NCI-H774 (cell line): ENCODE measurements at places on chromosomes 2 and 18.
A peak's percentile ranks its signal among the peaks of the same experiment; 100 is the strongest.

DNA sequence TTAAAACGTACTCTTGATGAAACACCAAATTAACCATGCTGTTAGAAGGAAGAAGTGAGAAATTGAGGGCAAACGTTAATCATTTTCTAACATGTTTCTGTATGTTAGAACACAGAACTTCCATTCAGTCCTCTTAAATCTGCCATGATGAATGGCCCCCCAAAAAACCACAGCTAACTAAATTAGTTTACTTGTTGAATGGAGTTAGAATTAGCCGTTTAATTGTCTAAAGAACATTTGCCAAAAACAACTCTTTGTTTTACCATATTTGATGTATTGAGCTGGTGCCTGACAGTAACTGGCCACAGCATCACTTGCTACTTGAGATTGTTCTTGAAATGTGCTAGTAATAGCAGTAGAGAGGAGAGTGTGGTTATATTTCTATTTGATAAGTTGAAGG lies 12.7 kb downstream of the CCNYL1 start:
- DNase-seq: no peak

- no peak for DNase-seq
These were observed 24.7 kb downstream of the DGKD start for GRCh38 chr2:233379034-233379433.

DNA sequence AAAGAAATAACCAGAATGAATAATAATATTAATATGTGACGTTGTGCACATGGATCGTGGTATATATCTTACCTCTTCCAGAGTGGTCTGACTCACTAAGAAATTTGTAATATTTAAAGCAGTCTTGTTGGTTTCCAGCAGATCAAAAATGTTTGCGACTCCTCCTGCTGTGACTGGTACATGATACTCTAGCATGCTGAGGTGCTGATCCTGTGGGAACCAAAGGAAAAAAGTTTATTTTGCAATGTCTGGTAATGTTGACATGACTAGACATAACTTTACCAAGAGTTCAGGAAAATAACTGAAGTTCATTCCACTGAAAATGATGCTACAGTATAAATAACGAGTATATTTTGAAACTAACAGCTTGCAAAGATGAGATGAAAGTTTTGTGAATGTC lies 124.5 kb upstream of the BARD1 start:
- no peak for DNase-seq

GRCh38 chr2:1811258-1811970 lies 67.1 kb upstream of the PXDN start:
- DNase-seq: no peak

- no peak for DNase-seq
These were observed 87.8 kb downstream of the KCTD18 start for GRCh38 chr2:200422071-200422470.

GRCh38 chr18:6628187-6628586 lies 101.3 kb upstream of the ARHGAP28 start:
- no peak for DNase-seq

GRCh38 chr18:49972535-49972934 lies 159.2 kb upstream of the ACAA2 start:
- DNase-seq: no peak

- peak; percentile 73 for DNase-seq
These were observed at the start of gene ARMC9 for GRCh38 chr2:231198291-231199173. ARMC9 (plus strand) TSS chr2:231198631; CDS start chr2:231206239, 7,608 bp downstream.

DNA sequence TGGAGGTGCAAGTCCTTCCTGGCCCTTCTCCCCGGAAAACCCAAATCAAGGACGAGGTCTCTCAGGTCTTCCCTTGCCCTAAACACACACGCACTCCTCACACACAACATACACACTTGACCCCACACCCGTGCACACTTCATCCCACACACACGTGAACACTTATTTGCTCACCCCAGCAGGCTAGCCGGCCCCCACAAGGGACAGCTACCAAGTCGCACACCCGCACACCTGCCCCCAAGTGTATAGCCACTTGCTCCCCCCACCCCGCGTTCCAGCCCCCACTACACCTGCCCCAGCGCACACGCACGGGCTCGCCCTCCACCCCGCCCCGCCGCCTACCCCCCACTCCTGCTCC lies 359 bp downstream of the TGFBRAP1 start:
- no peak for DNase-seq

GRCh38 chr2:84452624-84453023 lies 6.5 kb downstream of the SUCLG1 start:
- no peak for DNase-seq

DNA sequence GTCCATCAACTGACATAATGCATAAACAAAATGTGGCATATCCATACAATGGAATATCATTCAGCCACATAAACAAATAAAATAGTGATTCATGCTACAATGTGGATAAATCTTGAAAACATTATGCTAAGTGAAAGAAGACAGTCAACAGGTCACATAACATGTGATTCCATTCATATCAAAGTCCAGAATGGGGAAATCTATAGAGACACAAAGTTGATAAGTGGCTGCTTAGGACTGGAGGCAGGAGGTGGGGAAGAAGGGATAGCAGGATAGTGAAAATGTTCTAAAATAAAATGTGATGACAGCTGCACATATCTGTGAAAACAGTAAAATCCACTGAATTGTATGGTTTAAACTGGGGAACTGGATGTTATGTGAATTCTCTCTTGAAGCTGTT lies 18.7 kb downstream of the CFAP53 start:
- DNase-seq: no peak

GRCh38 chr2:208847651-208848050 lies 441.1 kb downstream of the PTH2R start:
- DNase-seq: no peak

DNA sequence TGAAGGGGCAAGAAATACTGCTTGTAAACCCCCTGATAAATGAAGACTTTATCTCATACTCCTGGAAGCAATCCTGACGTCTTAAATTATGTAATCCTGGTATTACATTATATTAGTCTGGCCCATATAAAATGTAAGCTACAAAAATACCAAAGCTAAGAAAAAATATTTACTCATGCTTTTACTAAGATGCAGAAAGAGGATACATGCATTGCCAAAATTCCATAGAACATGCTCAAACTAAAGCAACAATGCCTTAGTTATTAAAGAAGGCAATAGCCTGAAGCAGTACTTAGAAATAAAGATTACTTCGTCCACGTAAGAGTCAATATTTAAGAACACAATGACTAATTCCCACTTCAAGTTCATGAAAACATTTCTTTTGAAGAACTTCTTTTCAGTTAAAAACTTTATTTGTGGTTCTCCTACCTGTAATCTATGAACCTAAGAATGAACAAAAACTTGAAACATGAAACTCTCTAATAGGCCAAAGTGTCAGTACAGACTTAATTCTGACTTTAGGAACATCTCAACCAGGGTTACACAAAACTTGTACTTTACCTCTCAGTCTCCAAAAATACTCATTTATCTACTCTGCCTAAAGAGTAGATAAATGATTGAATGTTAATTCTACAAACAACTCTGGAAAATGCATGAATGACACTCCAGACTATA lies 117.3 kb downstream of the THADA start:
- DNase-seq: no peak

DNA sequence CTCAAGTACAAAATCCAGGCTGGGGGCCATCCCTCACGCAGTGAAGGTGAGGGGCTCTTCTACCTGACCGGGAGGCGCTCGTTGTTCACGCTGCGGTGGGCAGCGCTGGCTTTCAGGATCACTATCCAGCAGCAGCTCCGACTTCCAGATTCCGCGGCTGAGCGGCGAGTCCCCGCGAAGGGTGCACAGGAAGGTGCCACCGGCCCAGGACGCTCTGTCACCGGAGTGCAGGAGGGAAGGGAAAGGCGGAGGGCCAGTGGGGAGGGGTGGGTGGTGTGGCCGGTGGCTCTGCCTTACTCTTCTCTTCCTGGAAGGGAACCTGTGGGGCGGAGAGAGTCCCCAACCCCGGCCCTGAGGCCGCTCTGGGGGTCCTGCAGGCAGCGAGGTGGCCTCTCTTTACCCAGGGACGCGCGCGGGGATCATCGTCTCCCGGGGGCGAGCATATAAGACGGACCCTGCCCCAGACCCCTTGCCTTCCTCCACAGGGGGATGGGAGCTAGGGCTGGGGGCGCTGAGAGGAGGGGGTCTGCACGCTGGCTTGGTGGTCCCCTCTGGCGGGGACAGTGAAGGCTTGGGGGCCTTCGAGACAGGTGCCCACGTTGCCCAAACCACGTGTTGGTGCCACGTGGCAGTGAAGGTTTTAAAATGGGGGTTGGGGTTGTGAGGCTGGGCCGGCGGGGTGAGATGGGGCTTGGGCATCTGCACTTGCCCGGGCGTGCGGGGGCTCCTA lies 26.9 kb upstream of the HS6ST1 start:
- DNase-seq: no peak

DNA sequence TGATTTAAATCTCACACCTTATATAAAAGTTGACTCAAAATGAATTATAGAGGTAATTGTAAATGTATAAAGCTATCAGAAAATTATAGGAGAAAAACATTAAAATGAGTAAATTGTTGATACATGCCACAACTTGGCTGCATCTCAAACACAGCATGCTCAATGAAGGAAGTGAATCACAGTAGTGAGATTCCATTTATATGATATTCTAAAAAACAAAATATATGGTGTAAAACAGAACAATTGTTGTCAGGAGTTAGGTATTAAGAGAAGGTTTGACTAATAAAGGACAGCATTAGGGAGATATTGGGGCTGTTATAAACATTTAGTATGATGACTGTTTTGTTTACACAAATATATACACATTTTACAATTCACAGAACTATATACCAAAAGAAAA lies 356.6 kb upstream of the CELF4 start:
- DNase-seq: no peak

DNA sequence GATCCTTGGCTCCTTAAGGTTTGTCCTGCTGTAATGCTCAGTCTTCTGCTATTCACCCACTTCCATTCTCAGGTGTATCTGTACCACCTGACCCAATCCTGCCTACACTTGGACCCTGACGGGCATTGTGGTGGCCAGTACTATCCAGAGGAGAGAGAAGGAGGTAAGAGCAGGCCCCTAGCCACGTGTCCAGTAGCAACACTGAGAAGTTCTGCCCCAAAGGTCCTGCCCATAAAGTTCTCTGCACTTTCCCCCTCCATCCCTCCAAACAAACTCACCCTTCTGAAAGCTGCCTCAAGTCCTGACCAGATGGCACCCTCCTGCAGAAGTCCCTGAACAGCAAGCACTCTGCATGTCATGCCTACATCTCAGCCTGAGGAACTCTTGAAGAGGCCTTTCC lies 18.3 kb downstream of the TTC32 start:
- DNase-seq: no peak

DNA sequence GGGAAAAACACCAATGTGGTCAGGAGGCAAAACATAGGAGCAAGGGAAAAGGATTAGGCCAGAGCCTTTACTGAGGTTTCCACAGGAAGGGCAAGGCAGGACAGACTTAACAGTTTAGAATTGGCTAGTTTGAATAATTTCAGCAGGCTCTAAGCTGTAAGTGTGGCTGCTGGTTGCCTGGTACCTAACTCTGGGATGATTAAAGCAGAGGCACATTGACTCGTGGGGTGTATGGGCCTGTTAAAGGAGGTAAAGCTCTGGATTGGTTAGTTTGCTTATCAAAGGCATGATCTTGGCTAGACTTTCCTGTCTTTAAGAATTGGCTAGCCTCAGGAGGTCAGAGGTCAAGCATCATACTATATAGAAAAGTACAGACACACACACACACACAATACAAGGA lies 132.6 kb downstream of the SPAG16 start:
- DNase-seq: no peak

- DNase-seq: no peak
These were observed 47.0 kb downstream of the TSHZ1 start for GRCh38 chr18:75257605-75258004.

DNA sequence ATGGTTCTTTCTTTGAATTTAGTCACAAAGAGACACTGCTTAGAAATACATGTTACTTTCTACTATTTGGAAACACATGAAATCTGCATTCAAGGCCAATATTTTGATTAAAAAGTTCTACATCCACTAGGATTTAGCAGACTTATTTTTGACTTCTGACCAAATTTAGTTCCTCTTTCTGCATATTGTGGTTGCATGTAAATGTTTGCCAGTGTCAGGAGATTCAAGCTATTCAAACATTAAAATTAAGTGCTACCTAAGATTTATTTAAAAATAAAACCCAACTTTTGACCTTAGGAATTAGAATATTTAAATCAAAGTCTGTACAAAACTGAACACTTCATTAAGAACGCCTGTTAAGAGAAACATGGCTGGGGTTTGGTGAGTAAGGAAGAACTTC lies 891.1 kb downstream of the CPS1 start:
- DNase-seq: no peak

GRCh38 chr2:143890798-143891197 lies 629.1 kb downstream of the ZEB2 start:
- no peak for DNase-seq
